ENCODE measurements at places on chromosomes 5 and 9.

GRCh38 chr9:130658893-130659698, 5.3 kb upstream of the PRDM12 start:
- DNase-seq, result no peak

DNA sequence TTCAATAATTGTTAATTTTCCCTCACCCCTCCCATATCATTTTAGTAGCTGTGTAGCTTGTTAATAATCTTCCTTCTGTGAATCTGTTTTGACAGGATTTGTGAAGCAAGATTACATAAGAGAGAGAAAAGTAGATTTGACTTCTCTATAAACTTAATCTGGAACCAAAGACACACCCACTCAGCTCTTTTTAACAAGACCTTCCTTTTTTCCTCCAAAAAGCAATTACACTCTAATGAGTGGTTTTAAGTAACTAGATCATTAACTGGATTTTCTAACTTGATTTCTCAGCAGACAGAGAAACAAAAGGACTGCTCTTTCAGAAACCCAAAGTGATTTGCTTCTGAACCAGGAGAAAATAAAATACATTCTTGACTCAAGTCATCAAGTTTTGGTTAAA, 21.9 kb downstream of the RFK start:
- DNase-seq, result no peak

- no peak for DNase-seq
Observed at GRCh38 chr5:34580983-34581382, 75.1 kb upstream of the RAI14 start.

DNA sequence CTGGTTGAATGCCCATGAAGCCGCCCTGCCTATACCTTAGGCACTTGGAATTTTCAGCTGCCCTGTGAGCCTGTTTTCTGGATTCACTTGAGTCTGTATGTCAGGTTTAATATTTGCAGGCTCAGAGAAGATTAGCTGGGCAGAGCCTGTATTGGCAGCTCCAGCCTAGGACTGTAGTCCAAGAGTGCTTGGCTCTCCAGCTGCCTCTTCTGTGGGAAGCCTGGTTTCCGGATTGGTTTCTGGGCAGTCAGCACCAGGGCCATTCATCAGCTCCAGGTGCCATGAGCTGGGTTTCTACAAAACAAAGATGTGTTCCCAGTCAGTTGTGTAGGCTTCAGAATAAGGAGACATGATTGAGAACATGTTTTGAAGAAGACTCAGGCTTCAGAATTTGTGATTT, 90.1 kb downstream of the ARHGAP26 start:
- DNase-seq, result no peak

- no peak for DNase-seq
Observed at GRCh38 chr5:59620535-59621212, 272.9 kb downstream of the PDE4D start.

GRCh38 chr5:135439231-135440205, 7.6 kb downstream of the DCANP1 start:
- DNase-seq, result no peak

DNA sequence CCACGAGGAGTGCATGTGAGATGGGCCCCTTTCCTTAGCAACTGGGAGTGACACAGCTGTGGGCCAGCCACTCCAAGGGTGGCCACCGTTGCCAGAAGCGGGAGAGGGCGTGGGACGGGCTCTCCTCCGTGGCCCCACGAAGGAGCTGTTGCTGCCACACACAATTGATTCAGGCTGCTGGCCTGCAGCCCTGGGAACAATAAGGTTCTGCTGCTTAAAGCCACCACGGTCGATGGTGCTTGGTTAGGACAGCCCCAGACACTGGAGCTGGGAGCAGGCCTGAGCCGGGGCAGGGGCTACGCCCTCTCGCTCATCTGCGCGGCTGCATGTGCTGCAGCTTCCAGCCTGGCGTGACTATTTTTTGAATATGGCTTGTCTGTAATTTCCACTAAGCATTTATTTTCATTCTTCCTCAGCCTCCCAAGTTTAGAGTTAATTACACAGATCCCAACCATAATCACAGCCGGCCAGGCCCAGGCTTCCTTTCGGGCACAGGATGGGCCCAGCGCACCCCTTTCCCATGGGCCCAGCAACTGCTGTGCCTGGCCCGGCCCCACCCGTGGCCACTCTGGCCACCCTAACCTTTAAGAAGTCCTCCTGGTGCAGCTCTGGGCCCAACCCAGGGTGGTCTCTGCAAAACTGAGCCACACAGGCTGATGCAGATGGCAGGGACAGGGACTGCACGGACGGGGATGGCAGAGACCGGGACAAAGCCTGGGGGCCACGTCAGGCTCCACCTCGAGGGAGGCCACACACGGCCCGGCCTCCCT, 49.7 kb downstream of the VAV2 start:
- DNase-seq, result no peak

- no peak for DNase-seq
Observed at GRCh38 chr9:34232201-34232600, 53.4 kb downstream of the UBAP1 start.

DNA sequence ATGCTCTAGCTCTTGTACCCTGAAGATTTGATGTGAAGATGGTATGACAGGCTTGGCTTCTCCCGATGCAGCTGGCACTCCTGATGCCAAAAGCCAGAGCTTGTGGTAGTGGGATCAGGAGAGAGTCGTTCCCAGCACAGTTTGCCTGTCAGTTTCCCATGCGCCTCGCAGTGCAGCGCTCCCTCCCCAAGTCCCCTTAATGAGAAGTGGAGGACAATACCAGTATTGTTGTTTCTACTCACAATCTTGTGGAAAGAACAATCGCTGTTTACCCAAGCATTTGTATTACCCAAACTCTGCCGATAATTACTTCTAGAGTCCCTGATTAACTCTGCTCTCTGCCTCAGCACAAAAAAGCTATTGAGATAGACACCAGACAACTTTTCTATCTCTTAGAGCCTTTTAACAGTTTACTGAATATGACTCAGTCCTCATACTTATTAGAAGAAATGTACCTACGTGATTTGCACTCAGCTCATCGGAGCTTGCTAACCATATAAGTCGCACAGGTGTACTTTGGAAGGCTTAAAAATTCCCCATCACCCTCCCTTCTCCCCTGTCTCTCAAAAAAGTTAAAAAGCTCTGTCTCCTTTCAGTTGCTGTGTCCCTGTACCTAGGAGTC, 283.2 kb upstream of the TMEM161B start:
- DNase-seq, result no peak

DNA sequence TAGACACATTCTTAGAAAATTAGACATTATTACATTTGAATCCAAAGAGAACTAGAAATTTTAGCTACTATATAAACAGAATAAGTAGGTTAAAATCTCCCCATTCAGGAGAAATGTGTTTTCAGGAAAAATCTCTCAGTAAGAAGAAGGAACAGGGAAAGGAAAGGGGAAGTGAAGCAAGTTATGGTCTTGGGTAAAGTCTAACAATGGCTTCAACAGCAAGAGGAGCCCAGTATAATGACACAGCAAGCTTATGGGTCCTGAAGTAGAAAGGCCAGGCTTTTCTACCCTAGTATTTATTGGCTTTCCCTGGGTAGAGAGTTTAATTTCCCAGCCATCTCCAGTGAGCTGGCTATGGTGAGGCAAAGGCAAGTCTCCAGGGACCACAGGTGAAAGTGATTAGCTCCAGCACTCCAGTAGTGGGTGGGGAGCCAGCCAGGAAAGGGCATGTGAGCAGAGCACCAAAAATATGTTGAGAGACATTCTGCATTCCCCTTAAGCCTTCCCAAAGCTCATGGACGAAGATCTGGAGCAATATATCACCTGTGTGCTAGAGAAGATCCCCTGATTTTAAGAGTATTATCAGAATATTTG, 981.7 kb downstream of the NR2F1-AS1 start:
- DNase-seq, result no peak
